ENCODE measurements at places on chromosomes 12 and 14. TPM values are rescaled to one million over a fixed set of nuclear protein-coding genes. Genes with fewer than 3 reads are reported as not detected.

CDH24 gene
- 10.9 TPM for total RNA-seq

ASB8 gene
- total RNA-seq = 16.4 TPM

GLT1D1 gene
- not detected for total RNA-seq

GARIN6 gene
- not detected for total RNA-seq

DERA gene
- total RNA-seq = 46.6 TPM

DPY19L2 gene
- total RNA-seq = 3.2 TPM

GLS2 gene
- 0.44 TPM for total RNA-seq

PLCZ1 gene
- total RNA-seq = not detected

SUSD6 gene
- 23.7 TPM for total RNA-seq

PLEKHH1 gene
- total RNA-seq = 0.16 TPM

PRH2 gene
- total RNA-seq = not detected

SERPINA6 gene
- total RNA-seq = not detected

PTHLH gene
- total RNA-seq = 0.25 TPM

SAV1 gene
- total RNA-seq = 27.9 TPM

ANP32D gene
- not detected for total RNA-seq

BDKRB2 gene
- total RNA-seq = 2.5 TPM

IL31 gene
- not detected for total RNA-seq

BCL2L14 gene
- total RNA-seq = not detected

CPM gene
- 2.9 TPM for total RNA-seq

RNASE7 gene
- total RNA-seq = not detected

RPL10L gene
- total RNA-seq = not detected

SDSL gene
- 6.4 TPM for total RNA-seq

SDS gene
- not detected for total RNA-seq

RASSF9 gene
- total RNA-seq = 1.5 TPM

NOS1 gene
- total RNA-seq = not detected

ANKRD33 gene
- not detected for total RNA-seq

LRP6 gene
- total RNA-seq = 57.2 TPM

ITGA5 gene
- total RNA-seq = 361 TPM

ST8SIA1 gene
- 0.06 TPM for total RNA-seq

PACS2 gene
- total RNA-seq = 78.4 TPM

STRAP gene
- 75.7 TPM for total RNA-seq

NUAK1 gene
- 120 TPM for total RNA-seq

KRT78 gene
- not detected for total RNA-seq

BIN2 gene
- total RNA-seq = not detected

EML1 gene
- total RNA-seq = 36.6 TPM

CFAP73 gene
- total RNA-seq = not detected

RTL1 gene
- total RNA-seq = not detected

KRT82 gene
- total RNA-seq = not detected

CDCA3 gene
- total RNA-seq = 7.0 TPM

COPS7A gene
- total RNA-seq = 27.8 TPM

RNF31 gene
- total RNA-seq = 38.4 TPM

EGLN3 gene
- total RNA-seq = 1.1 TPM

C12orf56 gene
- total RNA-seq = not detected

DDN gene
- total RNA-seq = under 0.01 TPM

MSI1 gene
- not detected for total RNA-seq

RNASE3 gene
- not detected for total RNA-seq

C12orf50 gene
- not detected for total RNA-seq

DDIT3 gene
- total RNA-seq = 8.1 TPM

CELA1 gene
- not detected for total RNA-seq

PPP4R4 gene
- under 0.01 TPM for total RNA-seq

COX6A1 gene
- total RNA-seq = 561 TPM

FZD10 gene
- total RNA-seq = 0.13 TPM

KRT74 gene
- total RNA-seq = not detected

PLEKHD1 gene
- total RNA-seq = 0.06 TPM

CBLN3 gene
- 3.0 TPM for total RNA-seq

ETV6 gene
- 4.5 TPM for total RNA-seq
